ENCODE measurements at places on chromosomes 16 and 17. TPM values are rescaled to one million over a fixed set of nuclear protein-coding genes. Genes with fewer than 3 reads are reported as not detected.

GRCh38 chr17:3892095-3892998, 506 bp downstream of the CAMKK1 start:
- no peak for DNase-seq

GRCh38 chr17:68423251-68423650, 34.0 kb downstream of the WIPI1 start:
- DNase-seq = no peak

GRCh38 chr17:19357761-19358160, 4.8 kb downstream of the B9D1 start:
- no peak for DNase-seq

DNA sequence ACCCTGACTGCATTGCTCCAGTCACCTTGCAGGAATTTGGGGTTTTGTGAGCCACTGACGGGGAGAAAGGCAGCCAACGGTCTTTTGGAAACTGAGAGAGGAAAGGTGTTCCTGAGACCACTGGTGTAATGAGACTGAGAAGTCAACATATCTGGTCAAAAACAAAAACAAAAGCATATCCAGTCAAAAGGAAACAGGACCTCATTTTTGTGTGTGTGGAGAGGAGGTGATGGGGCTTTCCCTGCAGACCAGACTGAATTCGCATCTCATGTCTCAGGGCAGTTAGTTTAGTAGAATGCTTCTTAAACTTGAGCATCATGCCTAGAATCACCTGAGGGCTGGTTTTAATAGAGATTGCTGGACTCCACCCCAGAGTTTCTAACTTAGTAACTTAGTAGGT, 198.4 kb downstream of the COPRS start:
- DNase-seq = no peak

- no peak for DNase-seq
These were observed 7.5 kb downstream of the ASPSCR1 start for GRCh38 chr17:81984773-81985410.

GRCh38 chr17:81378941-81379511, 16.2 kb upstream of the BAHCC1 start:
- no peak for DNase-seq

DNA sequence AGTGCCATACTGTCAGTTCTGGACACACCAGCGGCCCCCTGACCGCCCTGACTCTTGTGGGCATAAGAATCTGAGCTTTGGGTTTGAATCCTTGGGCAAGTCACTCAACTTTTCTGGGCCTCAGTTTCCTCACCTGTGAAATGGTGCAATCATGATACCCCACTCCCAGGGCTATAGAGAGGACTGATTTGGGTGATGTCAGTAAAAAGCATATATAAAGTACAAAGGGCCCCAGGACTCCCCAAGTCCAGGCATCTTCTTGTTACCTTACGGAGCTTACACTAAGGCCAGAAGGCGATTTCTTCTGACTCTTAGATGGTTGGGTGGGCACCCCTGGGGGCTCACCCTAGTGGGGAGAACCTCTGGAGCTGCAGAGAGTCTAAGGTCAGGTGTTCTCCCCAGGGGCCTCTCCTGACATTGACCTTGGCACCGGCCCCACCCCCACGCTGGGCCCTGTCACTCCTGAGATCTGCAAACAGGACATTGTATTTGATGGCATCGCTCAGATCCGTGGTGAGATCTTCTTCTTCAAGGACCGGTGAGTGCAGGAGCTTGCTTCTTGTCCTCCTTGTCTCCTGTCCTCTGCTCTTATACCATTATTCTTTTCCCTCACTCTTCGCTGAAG, 13.9 kb downstream of the MMP2 start:
- DNase-seq = no peak

DNA sequence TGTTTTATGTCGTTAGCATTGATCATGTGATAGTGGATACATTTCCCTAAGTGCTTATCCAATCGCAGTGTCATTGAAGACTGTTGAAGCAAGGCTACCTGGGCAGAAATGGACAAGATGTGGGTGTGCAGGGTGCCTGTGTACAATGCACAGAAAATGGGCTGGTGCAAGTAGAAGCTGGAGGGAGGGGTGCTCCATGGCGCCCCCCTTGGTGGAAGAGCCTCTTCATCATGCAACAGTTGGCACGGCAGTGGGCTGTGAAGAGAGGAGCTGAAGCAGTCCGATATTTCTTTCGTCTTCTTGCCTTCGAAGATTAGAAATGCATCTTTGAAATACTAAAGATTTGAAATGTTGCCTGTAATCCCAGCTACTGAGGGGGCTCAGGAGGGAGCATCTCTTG, 100.5 kb downstream of the PLCG2 start:
- no peak for DNase-seq

- DNase-seq = no peak
These were observed 260.7 kb downstream of the MAF start for GRCh38 chr16:79339863-79340262.

GRCh38 chr17:50190603-50191358, 10.7 kb downstream of the COL1A1 start:
- DNase-seq = no peak

GRCh38 chr17:63445571-63445953, 544 bp downstream of the CYB561 start:
- DNase-seq = no peak

- no peak for DNase-seq
These were observed 11.2 kb downstream of the SPNS3 start for GRCh38 chr17:4444782-4445473.

The ABCA8 gene
- 45.5 TPM for total RNA-seq

The SLC16A13 gene
- 0.92 TPM for total RNA-seq

The KRT27 gene
- not detected for total RNA-seq

The KIF1C gene
- 94.7 TPM for total RNA-seq

The CLEC10A gene
- total RNA-seq = 0.14 TPM

The CCDC154 gene
- 0.13 TPM for total RNA-seq

The LRRC46 gene
- not detected for total RNA-seq
